ENCODE measurements at places on chromosomes 12 and 14. TPM values are rescaled to one million over a fixed set of nuclear protein-coding genes. Genes with fewer than 3 reads are reported as not detected.

GRCh38 chr14:101009531-101009930, 106.0 kb upstream of the RTL1 start:
- DNase-seq = no peak

The KLRC1 gene
- 285 TPM for polyA plus RNA-seq

GRCh38 chr12:93115198-93115601, 186.1 kb upstream of the EEA1 start:
- no peak for DNase-seq

The FAM90A1 gene
- polyA plus RNA-seq = not detected

DNA sequence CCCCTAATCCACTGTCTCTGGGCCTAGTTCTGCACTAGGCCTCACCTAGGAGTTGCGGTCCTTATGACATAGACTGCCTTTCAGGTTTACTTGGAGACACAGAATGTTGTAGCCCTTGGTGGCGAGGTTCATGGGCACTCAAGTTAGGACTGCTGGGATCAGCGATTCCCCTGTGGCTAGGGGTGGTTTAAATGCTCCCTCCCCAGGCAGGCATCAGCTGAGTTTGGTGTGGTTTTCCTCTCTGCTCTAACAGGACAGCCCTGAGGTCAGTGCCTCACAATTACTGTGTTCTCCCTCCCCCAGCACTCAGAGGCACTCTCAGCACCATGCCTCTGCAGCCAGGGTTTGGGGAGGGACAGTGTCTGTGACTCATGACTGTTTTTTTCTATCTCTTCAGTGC, 22.2 kb upstream of the RDH16 start:
- no peak for DNase-seq
